Activated B cell treated with CpG ODN at 0.5 μM for 24 hours (primary cell): ENCODE measurements at places on chromosomes 5 and 9.

DNA sequence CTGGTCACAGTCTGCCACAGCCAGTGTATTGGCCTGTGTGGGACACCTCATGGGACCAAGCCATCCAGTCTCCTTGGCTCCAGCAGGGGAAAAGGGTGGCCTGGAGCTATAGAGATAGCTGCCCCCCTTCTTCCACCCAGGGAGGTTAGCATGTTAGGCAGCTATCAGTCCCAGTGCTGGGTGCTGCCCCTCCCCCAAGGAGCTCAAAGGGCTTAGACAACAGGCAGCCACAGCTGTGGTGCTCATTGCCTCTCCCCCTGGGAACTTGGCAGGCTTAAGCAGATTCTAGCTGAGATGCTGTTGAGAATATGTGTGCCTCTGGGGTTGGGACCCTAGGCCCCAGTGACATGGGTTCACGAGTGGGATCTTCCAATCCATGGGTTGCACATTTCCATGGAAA lies 226.0 kb upstream of the PTGER4 start:
- DNase-seq, result no peak

GRCh38 chr5:82799361-82800077 lies 277.7 kb downstream of the TMEM167A start:
- DNase-seq, result no peak

GRCh38 chr9:121107881-121108280 lies 33.1 kb downstream of the CNTRL start:
- no peak for DNase-seq

- DNase-seq, result no peak
These were observed 15.2 kb upstream of the PPP1R2B start for GRCh38 chr5:156834916-156835315.

GRCh38 chr5:79378510-79379186 lies 135.3 kb downstream of the HOMER1 start:
- no peak for DNase-seq

GRCh38 chr5:177364159-177364962 lies 6.6 kb downstream of the RGS14 start:
- DNase-seq, result no peak

DNA sequence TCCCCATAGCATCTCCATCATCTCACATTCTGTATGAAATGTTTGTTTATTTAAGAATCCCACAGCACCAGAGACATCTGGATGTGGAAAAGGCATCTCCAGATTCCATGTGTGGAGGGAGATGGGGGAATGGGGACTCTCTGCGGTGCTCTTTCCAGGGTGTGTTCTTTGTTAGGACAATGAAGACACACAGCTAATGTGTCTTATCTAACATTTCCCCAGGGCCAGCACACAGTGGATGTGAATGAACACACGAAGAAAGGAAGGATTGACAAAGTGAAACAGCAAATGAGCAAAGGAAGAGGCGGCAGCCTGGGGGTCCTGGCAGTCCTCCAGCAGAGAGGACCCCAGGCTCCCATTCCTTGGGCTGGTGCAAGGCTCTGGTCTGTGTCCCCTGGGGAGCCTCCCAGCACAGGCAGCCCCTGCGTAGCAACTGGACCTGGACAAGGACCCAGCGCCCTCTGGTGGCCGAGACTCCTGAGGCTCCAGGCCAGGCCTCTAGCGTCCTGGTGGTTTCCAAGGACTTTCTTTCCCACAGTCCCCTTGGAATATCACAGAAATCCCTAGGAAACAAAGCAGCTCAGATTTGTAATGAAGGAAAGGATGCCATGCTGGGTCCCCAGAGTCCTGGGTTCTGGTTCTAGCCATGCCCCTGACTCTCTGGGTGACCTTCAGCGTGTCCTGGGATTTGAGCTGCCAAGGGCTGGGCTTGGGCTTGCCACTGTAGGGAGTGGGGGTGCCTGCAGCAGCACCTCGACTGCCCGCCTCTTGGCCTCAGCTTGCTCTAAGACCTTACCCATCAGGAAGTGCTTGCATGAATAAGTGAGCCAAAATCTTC lies 3.5 kb upstream of the PDLIM7 start:
- peak; percentile 77 for DNase-seq

- DNase-seq, result no peak
These were observed 4.8 kb downstream of the NKD2 start for GRCh38 chr5:1013238-1013947.

GRCh38 chr9:120438836-120439546 lies 141.0 kb downstream of the CDK5RAP2 start:
- no peak for DNase-seq

DNA sequence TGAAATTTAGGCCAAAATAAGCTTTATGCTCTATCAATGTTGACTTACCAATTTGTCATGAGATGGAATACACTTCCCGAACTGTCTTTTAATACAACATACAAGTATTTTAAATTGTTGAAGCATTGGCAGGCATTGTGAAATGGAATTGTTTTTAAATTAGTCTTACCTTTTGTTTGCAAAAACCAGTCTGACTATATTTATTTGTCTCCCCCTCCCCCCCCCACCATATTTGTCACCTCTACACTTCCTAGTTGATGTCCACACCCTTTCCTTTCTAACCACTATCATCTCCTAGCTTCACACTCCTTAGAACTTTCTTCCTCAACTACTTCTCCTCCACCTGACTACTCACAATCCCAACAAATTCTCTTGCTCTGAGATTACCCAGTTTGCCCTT lies 40.9 kb downstream of the FAF2 start:
- DNase-seq, result no peak

- DNase-seq, result no peak
These were observed 27.6 kb downstream of the ZNF462 start for GRCh38 chr9:106890608-106891007.

- DNase-seq, result no peak
These were observed 407.0 kb upstream of the KLF4 start for GRCh38 chr9:107896544-107896943.

DNA sequence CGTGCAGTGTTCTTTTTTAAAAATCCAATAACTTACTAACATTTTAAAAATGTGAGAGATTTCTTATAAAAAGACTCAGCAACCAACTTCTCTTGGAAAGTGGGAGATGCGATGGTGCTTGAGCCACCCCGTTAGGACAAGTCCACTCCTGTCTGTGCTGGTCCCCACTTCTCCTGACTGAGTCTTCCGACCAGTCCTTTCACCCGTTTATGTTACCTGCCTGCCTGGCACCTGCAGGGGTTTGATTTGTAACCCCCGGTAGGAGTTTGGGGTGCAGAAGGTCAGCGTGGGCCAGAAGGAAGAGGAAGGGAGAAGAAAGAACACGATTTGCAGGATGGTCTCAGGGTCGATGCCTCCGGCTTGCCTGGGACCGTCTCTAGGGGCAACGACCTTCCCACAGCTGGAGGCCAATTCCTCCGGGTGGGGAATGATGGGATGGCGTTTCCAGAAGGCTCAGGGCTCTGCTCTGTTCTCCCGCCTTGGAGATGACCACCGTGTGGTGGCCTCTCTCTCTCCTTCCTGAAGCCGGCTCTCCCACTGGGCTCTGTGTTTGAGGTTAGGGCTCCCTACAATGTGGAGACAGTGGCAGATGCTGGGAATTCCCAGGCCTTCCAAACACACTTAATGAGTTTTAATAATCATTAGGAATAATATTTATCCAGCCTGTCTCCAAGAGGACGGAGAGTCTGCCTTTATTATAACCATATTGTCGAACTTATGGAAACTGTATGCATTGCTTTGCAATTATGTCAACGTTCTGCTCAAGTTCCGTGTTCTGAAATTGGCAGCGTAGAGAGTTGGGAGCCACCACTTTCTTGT lies 14.8 kb downstream of the COL27A1 start:
- DNase-seq, result no peak

GRCh38 chr9:137150617-137151457 lies 11.9 kb downstream of the GRIN1 start:
- peak; percentile 67 for DNase-seq

- no peak for DNase-seq
These were observed 12.4 kb downstream of the SLC36A1 start for GRCh38 chr5:151459680-151460324.

- no peak for DNase-seq
These were observed 761.7 kb upstream of the ARRDC3 start for GRCh38 chr5:92144824-92145223.

DNA sequence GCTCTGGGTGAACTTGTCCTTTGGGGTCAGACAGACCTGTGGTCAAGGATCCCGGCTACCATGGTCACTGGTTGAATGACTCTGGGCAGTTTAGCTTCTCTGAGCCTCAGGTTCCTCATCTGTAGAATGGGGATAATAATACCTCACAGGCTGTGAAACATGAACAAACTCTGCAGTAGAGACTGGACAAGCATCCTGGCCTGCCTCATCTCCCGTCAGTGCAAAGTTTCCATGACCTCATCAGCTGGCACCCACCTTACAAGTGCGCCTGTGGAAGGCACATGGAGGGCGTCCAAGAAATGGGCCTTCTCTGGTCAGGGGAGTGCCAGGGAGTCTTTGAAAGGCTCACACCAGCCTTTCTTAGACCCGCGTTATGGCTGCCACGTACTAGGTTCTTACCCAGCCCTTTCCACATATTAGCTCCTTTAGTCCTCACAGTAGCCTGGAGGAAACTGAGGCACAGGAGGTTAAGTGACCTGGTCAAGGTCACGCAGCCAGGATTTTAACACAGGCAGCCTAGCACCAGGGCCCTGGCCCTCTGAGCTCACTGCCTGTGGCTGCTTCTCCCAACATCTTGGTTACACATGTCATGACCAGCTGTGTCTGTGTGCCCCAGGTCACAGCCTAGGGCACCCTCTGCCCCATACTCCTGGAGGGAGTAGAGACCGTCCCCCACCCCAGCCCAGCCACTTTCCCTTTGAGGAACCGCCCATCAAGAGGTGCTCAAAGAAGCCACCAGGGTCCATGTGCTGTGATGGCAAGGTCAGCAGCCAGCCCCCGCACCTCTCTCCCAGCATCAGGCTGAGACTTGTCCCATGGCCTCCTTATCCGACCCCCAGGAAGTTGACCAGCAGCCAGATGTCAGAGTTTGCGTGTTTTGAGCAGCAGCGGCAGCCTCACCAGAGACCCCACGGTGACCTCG lies 39.4 kb upstream of the RPL26L1 start:
- DNase-seq, result no peak

DNA sequence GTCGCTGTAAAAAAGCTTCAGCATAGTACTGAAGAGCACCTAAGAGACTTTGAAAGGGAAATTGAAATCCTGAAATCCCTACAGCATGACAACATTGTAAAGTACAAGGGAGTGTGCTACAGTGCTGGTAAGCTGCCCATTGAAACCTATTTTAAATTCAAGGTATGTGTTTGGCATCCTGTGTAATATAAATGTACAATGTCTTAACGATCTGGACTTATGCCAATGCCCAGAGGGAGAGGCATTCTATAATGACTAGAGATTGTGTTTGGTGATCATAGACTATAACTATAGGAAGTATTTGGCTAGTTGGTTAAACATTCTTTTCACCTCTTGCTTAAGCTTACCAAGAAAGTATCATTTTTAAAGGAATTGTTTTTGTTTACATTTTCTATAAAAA lies 95.7 kb downstream of the INSL6 start:
- DNase-seq, result no peak

DNA sequence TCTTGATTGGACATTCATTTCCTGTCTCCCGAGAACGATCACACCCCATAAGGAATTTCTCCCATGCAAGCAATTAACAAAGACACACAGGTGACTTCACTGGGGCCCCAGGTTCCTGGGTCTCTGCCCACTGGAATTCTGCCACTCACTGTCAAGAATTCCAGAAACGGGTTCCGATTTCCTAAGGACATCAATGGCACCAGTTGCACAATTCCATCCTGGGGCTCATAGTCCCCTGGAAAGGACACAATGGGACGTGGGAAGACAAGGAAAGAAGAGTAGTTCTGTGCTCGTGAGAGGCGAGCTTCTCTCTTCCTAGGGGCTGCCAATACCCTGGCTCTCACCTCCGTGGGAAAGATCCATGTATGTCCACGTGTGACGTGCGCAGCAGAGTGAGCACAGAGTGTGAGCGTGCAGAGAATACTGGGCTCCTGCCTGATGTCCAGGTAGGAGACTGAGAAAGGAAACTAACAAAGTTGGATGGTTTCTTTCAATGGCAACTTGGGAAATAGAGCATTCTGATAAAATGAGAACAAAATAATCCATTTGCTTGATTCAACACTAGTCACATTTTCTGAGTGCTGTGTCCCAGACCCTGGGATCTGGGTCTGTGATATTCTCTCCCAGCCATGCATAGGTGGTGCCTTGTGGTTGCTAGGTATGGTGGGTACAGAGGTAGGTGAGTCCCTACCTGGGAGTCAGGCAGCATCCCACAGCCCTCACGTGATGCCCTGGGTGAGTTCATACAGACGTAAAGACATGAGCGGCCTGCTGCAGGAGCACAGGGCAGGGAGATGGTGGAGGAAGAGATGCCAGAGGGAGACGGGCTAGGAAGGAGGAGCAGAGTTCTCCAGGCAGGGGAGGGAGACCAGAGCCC lies 159.8 kb downstream of the COL23A1 start:
- no peak for DNase-seq

GRCh38 chr9:121798941-121799340 lies 147.5 kb downstream of the DAB2IP start:
- no peak for DNase-seq

- DNase-seq, result no peak
These were observed 43.6 kb downstream of the SLC6A3 start for GRCh38 chr5:1401536-1402138.

GRCh38 chr5:180396926-180397325 lies 43.8 kb upstream of the GFPT2 start:
- no peak for DNase-seq

DNA sequence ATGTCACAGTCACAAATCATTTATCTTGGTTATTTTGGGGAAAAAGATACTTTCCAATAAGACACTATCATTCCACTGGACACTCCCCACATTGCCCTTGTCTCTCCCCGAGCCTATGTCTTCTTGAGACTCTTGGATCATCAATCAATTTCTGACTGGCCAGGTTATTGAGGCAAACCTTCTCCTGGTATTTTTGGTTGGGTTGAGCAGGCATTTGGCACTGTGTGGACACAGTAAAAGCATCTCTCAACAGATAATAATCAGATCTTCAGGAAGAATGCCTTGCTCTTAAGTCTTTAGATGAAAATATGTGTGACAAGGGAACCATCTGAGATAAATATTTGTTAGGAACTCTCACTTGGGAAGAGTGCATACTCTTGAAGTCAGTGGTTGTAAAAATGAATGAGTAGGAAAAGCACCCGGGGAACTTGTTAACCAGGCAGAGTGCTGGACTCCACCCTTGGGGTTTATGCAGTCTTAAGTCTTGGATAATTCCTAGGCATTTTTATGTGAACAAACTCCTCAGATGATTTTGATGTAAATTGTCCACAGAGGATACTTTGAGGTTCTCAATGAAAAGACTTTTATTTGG lies 223.8 kb upstream of the CLINT1 start:
- no peak for DNase-seq

GRCh38 chr9:116978155-116978554 lies 291.1 kb downstream of the TRIM32 start:
- DNase-seq, result no peak

DNA sequence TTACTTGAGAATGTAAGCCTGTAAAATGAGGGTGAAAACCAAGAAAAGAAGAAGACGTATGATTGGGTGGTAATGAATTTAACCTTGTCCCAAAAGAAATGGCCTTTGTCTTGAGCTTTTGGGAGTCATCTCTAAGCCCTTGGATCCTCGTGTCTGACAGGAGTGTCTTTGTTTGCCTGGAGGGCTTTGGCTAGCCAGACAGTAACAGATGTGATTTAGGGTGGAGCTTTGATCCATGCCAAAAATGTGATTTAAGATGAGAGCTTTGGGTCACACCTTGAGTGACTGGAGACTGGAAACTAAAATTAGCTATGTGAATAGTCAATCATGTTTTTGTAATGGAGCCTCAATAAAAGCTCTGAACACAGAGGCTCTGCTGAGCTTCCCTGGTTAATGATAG lies 25.9 kb upstream of the ZFAND5 start:
- DNase-seq, result no peak

GRCh38 chr5:124025306-124025845 lies 513.4 kb downstream of the CSNK1G3 start:
- DNase-seq, result no peak
